Activated CD4-positive, alpha-beta T cell treated with anti-CD3 and anti-CD28 coated beads, Interleukin-2, amount 10 ng/mL, durations not matched to agents 7 days and 5 days (primary cell): ENCODE measurements at places on chromosomes 7 and 10.
A peak's percentile ranks its signal among the peaks of the same experiment; 100 is the strongest.

DNA sequence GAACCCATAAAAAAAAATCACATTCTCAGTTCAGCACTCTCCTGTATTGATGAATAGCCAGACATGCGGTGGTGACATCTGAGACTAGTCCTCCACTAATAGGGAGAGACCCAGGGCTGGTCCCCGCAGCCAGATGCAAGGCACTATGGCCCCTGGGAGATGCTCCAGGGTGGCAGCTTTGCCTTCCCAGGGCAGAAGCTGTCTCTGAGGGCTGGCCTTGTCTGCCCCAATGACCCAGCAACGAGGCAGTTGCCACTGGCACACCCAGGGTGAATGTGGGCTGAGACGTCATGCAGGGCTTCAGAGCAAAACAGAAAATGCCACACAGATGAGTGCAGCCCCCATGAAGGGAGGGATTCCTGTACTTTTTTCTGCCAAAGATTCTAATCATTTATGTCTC lies 50.1 kb upstream of the GDF10 start:
- H3K4me1 ChIP-seq: peaks cover 20% of the 10 kb centered on the region
- H3K27ac ChIP-seq: no peak overlapping the region
- H3K4me3 ChIP-seq: no peak overlapping the region
- H3K27me3 ChIP-seq: no peaks in the 10 kb centered on the region
- no peak for DNase-seq
- H3K36me3 ChIP-seq: no peaks in the 10 kb centered on the region

DNA sequence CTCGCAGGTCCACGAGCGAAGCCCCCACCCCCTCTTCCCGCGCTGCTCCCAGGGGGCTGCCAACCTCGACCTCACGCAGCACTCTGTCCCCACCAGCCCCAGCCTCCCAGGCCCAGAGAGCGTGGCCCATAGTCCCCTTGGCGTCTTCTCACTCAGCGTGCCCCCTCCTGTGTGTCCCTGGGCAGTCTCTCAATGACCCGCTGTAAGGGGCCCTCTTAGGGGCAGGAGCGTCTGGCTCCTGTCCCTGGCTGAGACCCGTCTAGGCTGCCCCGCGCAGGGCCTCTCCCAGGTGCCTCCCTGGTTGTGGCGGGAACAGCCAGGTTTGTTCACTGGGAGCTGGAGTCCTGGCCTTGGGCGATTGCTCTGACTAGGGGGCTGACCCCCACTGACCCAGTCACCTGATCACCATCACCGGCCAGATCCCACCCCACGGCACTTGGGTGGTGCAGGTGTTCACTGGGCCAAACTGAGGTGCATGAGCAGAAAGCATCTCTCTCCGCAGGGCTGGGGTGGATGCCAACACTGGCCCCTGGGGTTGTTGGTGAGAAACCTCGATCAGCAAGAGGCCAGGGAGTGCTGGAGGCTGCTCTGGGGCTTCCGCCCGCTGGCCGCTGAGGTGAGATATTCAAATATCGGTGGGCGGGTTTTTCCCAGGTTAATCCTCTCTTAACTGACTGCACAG lies 12.6 kb upstream of the WDFY4 start:
- no peaks in the 10 kb centered on the region for H3K27me3 ChIP-seq
- H3K27ac ChIP-seq: no peak overlapping the region
- no peaks in the 10 kb centered on the region for H3K36me3 ChIP-seq
- no peaks in the 10 kb centered on the region for H3K4me1 ChIP-seq
- H3K4me3 ChIP-seq: no peak overlapping the region
- DNase-seq: no peak

DNA sequence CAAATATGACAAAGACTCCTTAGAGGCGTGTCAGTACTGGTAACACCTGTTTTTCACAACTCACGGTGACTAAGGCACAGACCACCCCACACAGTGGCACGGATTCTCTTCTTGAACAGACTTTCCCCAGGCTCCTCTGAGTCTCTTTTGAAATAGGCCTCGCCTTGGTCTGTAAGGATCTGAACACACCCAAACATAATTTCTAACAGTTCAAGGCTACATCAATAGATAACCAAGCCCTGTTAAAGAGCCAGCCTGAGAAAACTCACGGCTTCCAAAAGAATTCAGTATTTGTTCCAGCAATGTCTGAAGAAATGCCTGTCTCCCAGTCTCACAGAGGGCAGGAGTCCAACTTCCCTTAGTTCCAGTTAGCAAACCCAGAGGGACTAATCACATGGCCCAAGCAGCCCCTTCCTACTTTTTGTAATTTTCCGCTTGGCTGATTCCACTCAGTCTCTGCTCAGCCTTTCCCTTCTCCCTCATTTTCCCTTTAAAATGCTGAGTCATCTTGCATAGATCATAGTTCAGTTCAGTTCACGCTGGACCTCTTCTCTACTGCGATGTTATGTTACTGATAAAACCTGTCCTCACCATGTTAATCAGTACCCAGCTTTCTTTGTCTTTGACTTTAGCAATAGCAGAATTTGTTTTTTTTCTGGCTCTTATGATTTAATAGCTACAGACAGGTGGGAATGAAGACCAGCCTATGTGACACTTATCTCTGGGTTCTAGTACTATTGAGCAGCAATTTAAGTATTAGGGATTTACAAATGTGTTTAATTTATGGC lies 22.6 kb upstream of the AKR1C3 start:
- no peak for DNase-seq
- H3K27ac ChIP-seq: no peak overlapping the region
- no peaks in the 10 kb centered on the region for H3K36me3 ChIP-seq
- H3K4me3 ChIP-seq: no peak overlapping the region

- no peaks in the 10 kb centered on the region for H3K4me1 ChIP-seq
- no peaks in the 10 kb centered on the region for H3K36me3 ChIP-seq
- H3K4me3 ChIP-seq: no peak overlapping the region
- no peak overlapping the region for H3K27ac ChIP-seq
- DNase-seq: no peak
- H3K27me3 ChIP-seq: no peaks in the 10 kb centered on the region
Observed at GRCh38 chr7:31602041-31602625, 84.9 kb upstream of the PPP1R17 start.

DNA sequence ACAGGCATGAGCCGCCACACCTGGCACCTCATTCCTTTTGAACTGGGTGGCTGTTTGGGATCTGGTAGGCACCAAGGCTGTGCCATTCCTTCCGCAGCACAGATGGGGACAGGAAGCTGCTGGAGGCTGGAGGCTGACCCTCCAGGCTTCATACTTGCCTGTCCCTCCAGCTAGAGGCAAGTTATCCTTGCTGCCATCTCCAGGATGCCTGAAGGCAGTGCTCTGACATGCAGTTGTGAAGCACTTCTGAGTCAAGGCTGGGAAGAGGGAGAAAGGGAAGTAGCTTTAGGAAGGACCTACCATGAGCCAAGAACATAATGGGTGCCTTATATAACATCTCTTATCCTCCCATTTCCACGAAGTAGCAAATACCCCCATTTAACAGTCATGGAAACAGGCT lies 9.5 kb downstream of the MARVELD1 start:
- H3K36me3 ChIP-seq: no peaks in the 10 kb centered on the region
- no peaks in the 10 kb centered on the region for H3K4me1 ChIP-seq
- no peak overlapping the region for H3K27ac ChIP-seq
- H3K4me3 ChIP-seq: no peak overlapping the region

- peaks cover 12% of the 10 kb centered on the region for H3K27me3 ChIP-seq
- H3K4me1 ChIP-seq: no peaks in the 10 kb centered on the region
- no peak overlapping the region for H3K4me3 ChIP-seq
- no peak overlapping the region for H3K27ac ChIP-seq
- H3K36me3 ChIP-seq: no peaks in the 10 kb centered on the region
- DNase-seq: no peak
Observed at GRCh38 chr10:123781324-123781900, 110.2 kb downstream of the CPXM2 start.

DNA sequence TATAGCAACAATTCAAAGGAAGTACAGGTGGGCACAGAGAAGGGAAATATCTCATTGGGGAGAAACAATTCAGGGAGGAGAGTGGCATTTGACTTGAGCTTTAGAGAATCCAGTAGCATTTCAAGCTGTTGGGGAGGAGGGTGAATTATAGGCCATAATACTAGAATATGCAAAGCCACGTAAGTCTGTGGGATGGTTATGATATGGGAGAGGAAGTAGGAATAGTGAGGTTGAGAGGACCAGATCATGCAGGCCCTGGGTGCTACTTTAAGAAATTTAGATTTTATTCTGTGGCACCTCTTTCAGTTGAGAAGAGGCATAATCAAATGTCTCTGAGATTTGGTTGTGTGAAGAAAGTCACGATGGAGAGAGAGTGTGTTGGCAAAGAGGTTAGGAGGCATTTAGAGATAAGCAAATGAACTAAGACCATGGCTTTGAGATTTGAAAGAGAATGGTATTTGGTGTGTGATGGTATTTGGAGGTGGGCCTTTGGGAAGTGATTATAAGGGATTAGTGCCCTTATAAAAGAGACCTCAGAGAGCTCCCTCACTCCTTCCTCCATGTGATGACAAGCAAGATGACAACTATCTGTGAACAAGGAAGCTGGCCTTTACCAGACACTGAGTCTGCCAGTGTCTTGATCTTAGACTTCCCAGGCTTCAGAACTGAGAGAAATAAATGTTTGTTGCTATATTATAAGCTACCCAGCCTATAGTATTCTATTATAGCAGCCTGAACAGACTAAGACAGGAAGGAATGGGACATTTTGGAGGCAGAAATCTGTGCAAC lies 15.1 kb downstream of the ADD3 start:
- peaks cover 54% of the 10 kb centered on the region for H3K36me3 ChIP-seq
- peak overlapping the region; percentile 55 for H3K27ac ChIP-seq
- no peak for DNase-seq
- H3K4me1 ChIP-seq: peaks cover 62% of the 10 kb centered on the region
- H3K4me3 ChIP-seq: no peak overlapping the region

DNA sequence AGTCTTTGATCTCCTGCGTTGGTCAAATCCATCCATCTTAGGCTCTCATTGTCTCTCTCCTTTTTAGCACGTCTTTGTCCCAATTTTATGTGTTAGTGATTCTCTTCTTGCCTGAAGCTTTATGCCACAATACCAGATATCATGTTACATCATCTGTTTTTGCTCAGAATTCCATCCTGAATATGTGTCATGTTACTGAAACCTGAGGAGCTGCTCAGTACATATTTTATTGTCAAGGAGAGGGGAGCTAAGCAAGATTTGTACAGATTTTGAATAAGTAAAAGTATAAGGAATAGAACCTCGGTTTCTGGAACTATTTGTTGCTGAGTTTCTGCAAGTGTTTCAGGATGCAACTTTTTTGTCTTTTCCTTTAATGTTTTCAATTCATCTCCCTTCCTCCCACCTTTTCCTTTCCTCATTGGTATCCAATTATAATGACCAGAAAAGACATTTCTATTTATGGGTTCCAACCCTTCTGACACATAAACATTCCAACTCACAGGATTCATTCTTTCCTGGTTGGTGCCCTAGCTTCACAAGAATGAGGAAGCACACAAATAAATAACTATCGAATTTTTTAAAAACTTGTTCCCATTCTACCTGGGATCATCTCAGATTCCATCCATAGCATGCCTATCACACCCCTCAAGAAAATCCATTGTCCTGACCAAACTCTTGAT lies 291.8 kb downstream of the CRPPA start:
- no peaks in the 10 kb centered on the region for H3K36me3 ChIP-seq
- H3K4me3 ChIP-seq: no peak overlapping the region
- no peak overlapping the region for H3K27ac ChIP-seq
- DNase-seq: no peak
- no peaks in the 10 kb centered on the region for H3K4me1 ChIP-seq

DNA sequence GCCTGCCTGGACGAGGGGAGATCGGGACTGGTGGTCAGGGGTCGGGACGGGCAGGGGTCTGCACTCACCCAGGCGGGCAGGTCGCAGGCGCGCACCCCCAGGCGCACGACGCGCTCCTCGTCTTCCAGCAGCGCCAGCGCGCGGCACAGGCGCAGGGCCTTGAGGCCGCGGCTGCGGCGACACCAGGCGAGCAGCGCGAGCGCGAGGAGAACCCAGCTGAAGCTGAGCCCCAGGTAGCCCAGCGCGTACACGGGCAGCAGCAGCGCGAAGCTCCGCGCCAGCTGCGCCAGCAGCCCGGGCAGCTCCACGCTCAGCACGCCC lies 328 bp downstream of the ESYT2 start:
- peak; percentile 67 for DNase-seq
- peaks cover 4% of the 10 kb centered on the region for H3K27me3 ChIP-seq
- peaks cover 22% of the 10 kb centered on the region for H3K36me3 ChIP-seq

- no peaks in the 10 kb centered on the region for H3K36me3 ChIP-seq
- peaks cover 11% of the 10 kb centered on the region for H3K27me3 ChIP-seq
- no peak overlapping the region for H3K27ac ChIP-seq
- DNase-seq: no peak
Observed at GRCh38 chr7:136009488-136010079, 32.4 kb upstream of the MTPN start.
